Thoracic aorta (tissue), 2 donors: ENCODE measurements at places on chromosomes 16 and 17.

DNA sequence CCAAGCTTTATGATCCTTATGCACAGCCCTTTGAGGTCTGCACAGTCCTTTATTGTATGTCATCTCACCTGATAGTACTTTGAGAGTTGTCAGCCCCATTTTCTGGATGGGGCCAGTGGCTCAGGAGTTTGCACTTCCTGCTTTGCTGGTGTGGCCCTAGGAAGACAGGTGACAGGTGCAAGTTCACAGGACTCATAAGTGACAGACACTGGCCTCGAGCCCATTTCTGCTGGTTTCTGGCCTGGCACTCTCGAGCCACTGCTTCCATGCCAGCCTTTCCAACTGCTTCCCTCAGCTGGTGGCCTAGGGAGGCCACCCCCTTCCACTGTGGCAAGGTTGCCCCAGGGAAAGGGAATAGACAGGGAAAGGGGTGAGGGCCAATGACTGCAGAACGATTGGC, 84.4 kb upstream of the CCL1 start:
- no peak for DNase-seq

- DNase-seq: no peak
Observed at GRCh38 chr17:38746849-38747462, 1.2 kb downstream of the PCGF2 start.

GRCh38 chr17:77493238-77493820, 352.6 kb downstream of the SEC14L1 start:
- no peak for DNase-seq

DNA sequence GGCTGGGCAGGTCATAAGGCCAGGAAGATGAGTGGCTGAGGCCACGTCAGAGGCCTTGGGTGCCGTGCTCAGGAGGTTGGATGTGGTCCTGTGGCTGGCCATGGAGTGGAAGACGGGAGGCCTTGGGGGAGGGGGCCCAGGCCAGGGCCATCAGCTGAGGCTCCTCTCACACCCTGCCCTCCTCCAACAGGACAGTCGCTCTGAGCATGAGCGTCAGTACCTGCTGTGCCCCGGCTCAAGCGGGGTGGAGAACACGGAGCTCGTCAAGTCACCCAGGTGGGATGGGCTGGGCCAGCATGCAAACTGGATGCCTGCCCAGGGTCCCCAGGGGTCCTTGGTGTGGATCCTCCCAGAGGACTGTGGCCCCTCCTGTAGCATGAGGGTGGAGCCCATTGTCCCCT, 19.2 kb downstream of the POLR3E start:
- DNase-seq: no peak

- DNase-seq: no peak
Observed at GRCh38 chr16:67959536-67960329, 8.7 kb downstream of the SLC12A4 start.

GRCh38 chr17:63910096-63910495, 962 bp downstream of the CSHL1 start:
- DNase-seq: no peak

GRCh38 chr17:74795327-74796020, 19.3 kb upstream of the NAT9 start:
- no peak for DNase-seq

DNA sequence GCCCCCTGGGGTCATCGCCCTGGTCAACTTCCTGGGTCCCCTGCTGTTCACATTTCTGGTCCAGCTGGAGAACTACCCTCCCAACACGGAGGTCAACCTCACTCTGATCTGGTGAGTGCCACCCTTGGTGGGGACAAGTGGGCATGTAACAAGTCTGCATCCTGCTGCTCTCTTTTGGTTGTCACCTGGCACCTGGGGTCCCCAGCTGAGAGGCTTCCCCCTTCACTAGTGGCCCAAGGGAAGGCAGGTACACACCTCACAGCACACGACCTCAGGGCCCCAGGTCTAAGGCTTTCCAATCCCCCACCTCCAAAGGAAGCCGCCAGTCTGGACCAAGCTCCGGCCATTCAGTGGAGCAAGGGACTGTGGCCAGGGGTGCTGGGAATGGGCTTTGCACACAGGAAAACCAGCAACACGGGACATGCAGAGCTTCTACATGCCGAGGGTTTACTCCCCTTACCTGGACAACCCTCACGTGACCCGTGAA, 4.4 kb downstream of the TMC8 start:
- no peak for DNase-seq

DNA sequence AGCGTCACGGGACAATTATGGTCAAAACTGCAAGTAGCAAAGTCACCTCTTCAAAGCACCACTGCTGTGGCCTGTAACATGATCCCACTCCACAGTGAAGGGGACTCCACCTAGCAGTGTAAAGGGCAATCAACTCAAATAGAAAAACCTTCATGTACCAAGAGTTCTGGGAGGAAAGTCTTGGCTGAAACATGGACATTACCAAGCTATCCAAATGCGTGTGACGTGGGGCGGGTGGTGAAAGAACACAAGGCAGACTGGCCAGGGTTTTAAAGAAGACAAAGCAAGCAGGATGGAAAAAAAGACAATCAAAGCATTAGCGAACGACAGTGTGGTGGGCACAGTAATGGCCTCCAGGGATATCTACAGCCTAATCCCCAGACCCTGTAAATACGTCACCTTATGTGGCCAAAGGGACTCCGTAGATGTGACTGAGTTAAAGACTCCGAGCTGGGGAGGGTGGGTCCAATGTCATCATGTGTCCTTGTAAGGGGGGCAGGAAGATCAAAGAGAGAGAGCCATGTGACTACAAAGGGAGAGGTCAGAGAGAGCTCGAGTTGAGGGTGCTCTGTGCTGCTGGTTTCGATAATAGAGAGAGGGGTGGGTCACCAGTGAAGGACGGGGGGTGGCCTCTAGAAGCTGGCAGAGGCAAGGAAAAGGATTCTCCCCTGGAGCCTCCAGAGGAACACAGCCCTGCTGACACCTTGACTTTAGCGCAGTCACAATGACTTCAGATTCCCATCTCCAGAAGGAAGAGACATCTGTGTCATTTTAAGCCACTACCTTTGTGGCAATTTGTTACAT, 6.0 kb downstream of the HSDL1 start:
- DNase-seq: no peak

- DNase-seq: no peak
Observed at GRCh38 chr17:57355090-57355859, 99.0 kb downstream of the MSI2 start.

DNA sequence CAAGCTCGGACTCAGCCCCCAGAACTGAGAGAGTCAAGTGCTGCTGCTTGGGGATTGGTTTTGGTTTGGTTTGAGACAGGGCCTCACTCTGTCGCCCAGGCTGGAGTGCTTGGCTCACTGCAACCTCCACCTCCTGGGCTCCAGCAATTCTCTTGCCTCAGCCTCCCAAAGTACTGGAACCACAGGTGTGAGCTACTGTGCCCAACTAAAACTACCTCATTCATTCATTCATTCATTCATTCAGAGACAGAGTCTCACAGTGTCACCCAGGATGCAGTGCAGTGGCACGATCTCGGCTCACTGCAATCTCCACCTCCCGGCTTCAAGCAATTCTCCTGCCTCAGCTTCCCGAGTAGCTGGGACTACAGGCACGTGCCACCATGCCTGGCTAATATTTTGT, 24.7 kb downstream of the UNKL start:
- no peak for DNase-seq

DNA sequence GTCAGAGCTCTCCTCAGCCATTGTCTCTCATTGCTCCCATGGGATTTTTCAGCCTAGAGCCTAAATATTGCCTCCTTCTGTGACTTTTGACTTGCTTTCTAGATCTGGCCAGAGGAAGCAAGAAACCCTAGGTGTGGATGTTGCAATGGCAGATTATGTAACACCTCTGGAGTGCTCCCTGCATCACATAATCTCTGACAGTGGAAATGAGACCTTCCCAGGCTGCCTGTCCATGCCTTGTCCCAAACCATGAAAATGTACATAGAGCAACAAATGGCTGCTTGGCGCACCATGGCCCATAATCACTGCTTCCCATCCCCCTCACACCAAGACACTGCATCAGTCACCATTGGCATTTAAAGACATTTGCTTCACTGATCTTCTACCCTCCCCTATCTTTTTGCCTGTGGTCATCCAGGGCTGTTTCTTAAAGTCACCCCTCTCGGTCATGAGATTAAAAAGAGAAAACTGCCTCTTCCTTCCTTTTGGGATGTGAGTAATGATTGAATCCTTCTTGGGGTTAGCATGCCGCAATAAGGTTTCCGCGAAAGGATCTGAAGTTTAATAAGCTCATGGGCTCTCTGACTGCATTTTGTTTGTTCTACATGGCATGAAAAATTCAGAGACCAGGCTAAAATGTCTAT, 34.2 kb upstream of the CCL2 start:
- no peak for DNase-seq

- no peak for DNase-seq
Observed at GRCh38 chr16:63625126-63625525, 1496.7 kb downstream of the CDH11 start.

GRCh38 chr17:29619251-29619650, 3.5 kb downstream of the CORO6 start:
- DNase-seq: no peak

GRCh38 chr17:8875957-8876356, 8.5 kb upstream of the PIK3R6 start:
- no peak for DNase-seq

- no peak for DNase-seq
Observed at GRCh38 chr17:36862116-36862920, 75.0 kb upstream of the LHX1 start.

GRCh38 chr17:78431692-78431958, 53.2 kb downstream of the PGS1 start:
- no peak for DNase-seq

GRCh38 chr16:21326459-21326858, 48.4 kb upstream of the CRYM start:
- DNase-seq: no peak

DNA sequence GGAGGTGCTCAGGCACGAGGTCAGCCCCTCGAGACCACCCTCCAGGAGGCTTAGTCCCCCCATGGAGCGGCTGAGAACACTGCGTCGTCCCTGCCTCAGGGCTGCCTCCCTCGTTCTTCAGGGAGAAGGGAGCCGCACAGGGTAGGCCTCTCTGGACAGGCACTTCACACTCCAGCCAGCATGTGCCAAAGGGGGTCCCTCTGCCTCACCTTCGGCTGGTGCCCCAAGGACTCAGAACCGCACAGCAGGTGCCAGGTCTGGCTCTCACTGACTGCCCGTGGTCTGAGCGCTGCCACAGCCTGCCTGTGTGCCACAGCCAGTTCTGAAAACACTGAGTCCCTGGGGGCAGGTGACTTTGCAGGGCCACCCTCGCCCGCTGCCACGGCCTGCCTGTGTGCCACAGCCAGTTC, 7.1 kb downstream of the P2RX5 start:
- no peak for DNase-seq

DNA sequence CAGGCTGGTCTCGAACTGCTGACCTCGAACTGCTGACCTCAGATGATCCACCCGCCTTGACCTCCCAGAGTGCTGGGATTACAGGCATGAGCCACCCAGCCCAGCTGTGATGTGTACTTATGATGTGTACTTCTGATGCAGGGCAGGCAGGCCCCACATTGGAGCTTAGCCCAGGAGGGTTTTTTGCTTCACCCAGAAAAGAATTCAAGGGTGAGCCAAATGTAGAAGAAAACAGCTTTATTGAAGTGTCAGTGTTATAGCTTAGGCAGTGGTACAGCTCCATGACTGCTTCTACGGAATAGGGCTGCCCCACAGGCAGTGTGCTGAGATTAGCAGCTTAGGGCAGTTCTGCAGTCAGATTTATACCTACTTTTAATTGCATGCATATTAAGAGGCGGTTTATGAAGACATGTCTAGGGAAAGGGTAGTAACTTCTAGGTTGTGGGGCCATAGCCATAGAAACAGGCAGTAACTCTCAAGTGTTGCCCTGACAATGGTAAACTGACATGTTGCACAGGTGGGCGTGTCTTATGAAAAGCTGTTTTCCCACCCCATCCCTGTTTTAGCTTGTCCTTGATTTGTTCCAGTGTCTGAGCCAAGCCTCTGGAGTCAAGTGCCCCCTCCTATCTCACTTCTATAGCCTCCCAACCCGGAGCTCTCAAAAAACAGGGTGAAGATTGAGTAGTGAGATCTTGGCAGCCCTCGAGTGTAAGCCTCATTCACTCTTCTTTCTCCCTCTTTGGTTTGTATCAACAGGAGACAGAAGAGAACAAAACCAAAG, 24.1 kb upstream of the POLR3E start:
- DNase-seq: no peak

GRCh38 chr17:76379646-76380376, 4.6 kb upstream of the SPHK1 start:
- DNase-seq: no peak

- DNase-seq: no peak
Observed at GRCh38 chr16:86346034-86346433, 164.3 kb upstream of the FOXF1 start.

- DNase-seq: no peak
Observed at GRCh38 chr17:6455321-6455705, 11.1 kb downstream of the PIMREG start.

- no peak for DNase-seq
Observed at GRCh38 chr17:68775318-68775717, 174.2 kb upstream of the FAM20A start.

DNA sequence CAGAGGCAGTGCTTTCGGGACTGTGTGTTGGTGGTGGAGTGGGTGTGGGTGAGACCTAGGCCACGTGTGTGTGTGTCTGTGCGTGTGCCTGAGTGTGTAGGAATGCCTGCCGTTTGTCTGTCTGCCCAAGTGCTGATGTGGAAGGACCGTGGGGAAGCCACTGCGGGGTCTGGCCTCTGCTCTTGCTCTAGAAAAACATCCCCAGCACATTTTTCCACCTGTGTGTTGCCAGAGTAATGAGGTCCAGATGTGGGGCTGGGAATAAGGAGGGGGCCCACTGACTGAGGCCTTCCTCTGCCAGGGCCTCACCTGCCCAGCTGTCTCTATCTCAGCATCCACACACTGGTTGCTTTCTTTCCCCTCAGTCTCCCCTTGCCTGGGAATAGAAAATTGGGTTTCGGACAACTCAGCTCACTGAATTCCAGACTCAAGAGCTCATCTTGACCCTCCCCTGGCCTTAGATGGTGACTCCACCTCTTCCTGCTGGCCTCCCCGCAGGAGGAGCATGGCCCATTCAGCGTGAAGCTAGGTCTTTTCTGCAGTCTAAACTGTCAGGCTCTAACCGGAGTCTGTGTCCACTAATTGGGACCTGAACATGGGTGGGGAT, 7.6 kb downstream of the SGCA start:
- no peak for DNase-seq

DNA sequence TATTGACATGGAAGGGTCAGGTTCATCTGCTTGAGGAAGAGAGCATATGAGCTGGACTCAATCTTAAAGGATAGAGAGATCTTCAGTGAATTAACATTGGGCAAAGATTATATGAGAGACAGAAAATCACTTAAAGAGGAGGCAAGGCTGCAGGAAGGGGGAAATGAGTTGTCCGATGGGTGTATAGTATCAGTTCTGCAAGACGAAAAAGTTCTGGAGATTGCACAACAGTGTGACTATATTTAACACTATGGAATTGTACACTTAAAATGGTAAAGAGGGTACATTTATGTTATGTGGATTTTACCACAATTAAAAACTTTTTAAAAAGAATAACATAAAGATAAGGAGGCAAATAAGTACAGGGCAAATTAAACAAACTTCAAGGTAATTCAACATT, 80.7 kb downstream of the HELZ start:
- no peak for DNase-seq
